ENCODE measurements at places on chromosomes 16 and 17.

DNA sequence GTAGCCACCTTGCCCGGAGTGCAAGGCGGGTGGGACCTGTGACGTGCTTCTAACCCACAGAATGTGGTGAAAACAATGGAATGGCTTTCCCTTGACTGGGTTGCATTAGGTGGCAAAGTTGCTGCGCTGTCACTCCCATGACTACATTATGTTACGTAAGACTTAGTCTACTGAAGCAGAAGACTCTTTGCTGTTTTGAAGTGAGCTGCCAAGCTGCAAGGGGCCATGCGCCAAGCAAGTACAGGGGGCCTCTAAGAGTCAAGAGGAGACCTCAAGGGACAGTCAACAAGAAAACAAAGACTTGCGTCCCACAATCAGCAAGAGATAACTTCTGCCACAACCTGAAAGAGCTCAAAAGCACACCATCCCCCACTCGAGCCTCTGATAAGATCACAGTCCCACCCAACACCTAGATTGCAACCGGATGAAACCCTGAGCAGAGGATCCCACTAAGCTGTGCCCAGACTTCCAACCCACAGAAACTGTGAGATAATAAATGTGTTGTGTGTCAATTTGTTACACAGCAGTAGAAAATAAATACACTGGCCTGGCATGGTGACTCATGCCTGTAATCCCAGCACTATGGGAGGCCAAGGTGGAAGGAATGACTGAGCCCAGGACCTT, 16.5 kb downstream of the ANKRD11 start:
- no peak for DNase-seq

GRCh38 chr16:88901718-88902337, 35.4 kb upstream of the PABPN1L start:
- DNase-seq = no peak

DNA sequence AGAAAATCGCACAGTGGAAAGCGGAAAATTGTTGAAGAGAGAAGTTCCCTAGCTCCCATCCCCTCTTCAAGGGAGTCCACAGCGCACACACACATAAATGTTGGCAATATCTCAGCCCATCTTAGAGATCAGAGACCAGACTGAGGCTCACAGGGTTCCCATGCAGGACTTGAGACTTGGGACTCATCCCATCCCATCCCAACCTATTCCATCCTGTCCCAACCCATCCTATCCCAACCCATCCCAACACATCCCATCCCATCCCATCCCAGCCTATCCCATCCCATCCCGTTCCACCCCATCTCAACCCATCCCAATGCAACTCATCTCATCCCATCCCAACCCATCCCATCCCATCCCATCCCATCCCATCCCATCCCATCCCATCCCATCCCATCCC, 29.6 kb downstream of the GSG1L start:
- DNase-seq = no peak

- DNase-seq = peak; percentile 59
Observed at GRCh38 chr17:39679521-39680192, 8.2 kb downstream of the PGAP3 start.

DNA sequence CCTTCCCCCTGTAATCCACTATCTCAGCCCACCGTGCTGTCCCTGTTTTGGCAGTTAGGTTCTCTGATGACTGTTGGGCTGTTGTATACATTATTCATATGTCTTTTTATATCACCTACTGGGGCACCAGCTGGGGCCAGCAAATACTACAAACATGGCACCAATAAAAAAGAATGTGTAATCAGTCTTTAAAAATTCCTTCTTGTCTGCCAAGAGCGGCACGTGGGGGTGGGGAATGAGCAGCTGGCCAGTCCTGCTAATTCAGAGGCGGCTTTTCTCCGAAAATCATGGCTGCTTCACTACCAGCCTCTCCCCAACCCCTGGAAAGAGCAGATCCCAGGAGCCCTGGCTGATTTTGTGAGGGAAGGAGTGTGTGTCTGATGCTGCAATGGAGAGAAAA, 77.7 kb upstream of the EEF2KMT start:
- no peak for DNase-seq

- no peak for DNase-seq
Observed at GRCh38 chr16:27620541-27620940, 70.6 kb downstream of the KATNIP start.

DNA sequence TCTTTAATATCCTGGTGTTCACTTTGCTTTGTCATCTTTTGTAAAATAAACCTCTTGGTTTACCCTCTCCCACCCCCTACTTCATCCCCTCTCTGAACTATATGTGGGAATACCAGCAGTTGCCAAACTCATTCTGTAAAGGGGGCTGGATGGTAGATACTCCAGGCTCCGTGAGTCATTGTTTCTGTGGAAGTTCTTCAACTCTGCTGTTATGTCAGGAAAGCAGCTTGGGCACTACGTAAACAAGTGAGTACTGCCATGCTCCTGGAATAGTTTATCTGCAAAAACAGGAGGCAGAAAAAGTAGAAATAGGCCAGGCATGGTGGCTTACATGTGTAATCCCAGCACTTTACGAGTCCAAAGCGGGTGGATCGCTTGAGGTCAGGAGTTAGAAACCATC, 17.6 kb downstream of the MVP start:
- DNase-seq = no peak

Measured in activated CD4-positive, alpha-beta memory T cell treated with anti-CD3 and anti-CD28 coated beads for 36 hours (primary cell).